ENCODE measurements at places on chromosomes 1 and 21. TPM values are rescaled to one million over a fixed set of nuclear protein-coding genes. Genes with fewer than 3 reads are reported as not detected.

Gene PRELP
- 17.9 TPM for total RNA-seq

Gene NR5A2
- 2.7 TPM for total RNA-seq

Gene SLC35F3
- 0.34 TPM for total RNA-seq

Gene DISC1
- 6.7 TPM for total RNA-seq

Gene TMPRSS2
- total RNA-seq: 336 TPM

Gene CYP4B1
- 73.3 TPM for total RNA-seq

Gene DNAJC6
- total RNA-seq: 3.5 TPM

Gene PPM1J
- 2.0 TPM for total RNA-seq
